ENCODE measurements at places on chromosomes 3 and 15.

DNA sequence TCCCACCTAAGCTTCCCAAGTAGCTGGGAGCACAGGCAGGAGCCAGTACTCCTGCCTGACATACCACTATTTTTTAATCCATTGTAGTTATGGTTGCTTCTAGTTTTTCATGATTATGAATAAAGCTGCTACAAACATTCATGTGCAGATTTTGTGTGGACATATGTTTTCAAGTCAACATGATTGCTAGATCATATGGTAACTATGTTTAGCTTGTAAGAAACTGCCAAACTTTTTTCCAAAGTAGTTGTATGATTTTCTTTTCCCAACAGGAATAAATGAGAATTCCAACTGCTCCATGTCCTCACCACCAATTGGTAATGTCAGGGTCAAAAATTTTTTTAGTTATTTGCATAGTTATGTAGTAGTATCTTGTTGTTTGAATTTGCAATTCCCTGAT, 136.8 kb upstream of the THRB start:
- no peak for DNase-seq

GRCh38 chr15:97966924-97967620, 6.6 kb downstream of the ARRDC4 start:
- no peak for DNase-seq

- no peak for DNase-seq
Observed at GRCh38 chr3:188362405-188362831, 208.5 kb downstream of the LPP start.

DNA sequence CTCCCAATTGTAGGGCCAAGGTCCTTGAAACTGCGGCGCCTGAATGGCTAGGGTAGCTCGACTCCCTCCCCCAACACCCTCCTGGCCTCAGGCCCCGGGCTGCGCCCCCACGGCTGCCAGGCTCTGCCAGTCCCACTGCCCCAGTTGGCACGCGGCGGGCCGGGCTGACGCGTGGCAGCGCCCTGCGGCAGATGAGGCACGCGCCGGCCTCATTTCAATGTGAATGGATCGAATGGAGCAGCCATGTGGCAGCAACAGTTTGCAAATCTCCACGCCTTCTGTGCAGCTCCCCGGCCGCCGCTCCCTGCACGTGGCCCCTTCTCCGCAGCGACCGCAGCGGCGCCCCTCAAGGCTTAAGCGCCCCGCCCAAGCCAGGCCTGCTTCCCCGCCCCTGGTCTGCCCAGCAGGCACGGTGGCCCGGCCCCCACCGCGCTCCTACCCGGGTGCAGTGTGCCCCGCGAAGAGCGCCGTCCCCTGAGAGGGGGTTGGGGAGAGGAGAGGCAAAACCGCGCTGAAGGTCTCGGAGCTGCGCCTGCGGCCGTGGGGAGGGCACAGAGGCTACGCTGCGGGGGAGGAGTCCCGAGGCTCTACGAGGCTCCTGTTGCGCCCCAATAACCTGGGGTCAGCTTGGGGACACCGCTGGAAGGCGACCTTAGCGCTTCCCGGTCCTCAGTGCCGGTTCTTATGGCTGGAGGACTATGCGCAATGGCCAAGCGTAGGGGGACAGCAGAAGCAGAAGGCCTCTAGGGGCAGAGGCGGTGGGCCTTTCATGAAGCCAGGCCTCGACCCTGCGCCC, 3.1 kb upstream of the DLL4 start:
- DNase-seq, result no peak

GRCh38 chr3:114058646-114059045, 2.1 kb downstream of the QTRT2 start:
- DNase-seq, result no peak

- DNase-seq, result no peak
Observed at GRCh38 chr3:158352551-158352950, 218.4 kb upstream of the MLF1 start.

- no peak for DNase-seq
Observed at GRCh38 chr3:9248522-9249271, 749 bp downstream of the SRGAP3 start.

GRCh38 chr3:133491481-133492059, 81.9 kb upstream of the CDV3 start:
- DNase-seq, result no peak

DNA sequence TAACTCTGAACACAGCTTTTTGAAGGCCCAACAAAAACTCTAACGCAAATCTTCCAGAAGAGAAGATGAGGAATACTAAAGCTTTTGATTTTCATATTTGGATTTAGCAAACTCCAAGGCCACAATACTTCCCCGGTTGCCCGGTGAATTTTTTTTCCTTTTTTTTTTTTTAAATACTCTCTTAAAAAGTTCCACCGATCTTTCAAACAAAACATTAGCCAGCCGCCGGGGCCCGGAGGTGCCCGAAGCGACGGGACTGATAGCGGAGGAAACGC, 2.3 kb downstream of the FOXL2 start:
- DNase-seq, result no peak

DNA sequence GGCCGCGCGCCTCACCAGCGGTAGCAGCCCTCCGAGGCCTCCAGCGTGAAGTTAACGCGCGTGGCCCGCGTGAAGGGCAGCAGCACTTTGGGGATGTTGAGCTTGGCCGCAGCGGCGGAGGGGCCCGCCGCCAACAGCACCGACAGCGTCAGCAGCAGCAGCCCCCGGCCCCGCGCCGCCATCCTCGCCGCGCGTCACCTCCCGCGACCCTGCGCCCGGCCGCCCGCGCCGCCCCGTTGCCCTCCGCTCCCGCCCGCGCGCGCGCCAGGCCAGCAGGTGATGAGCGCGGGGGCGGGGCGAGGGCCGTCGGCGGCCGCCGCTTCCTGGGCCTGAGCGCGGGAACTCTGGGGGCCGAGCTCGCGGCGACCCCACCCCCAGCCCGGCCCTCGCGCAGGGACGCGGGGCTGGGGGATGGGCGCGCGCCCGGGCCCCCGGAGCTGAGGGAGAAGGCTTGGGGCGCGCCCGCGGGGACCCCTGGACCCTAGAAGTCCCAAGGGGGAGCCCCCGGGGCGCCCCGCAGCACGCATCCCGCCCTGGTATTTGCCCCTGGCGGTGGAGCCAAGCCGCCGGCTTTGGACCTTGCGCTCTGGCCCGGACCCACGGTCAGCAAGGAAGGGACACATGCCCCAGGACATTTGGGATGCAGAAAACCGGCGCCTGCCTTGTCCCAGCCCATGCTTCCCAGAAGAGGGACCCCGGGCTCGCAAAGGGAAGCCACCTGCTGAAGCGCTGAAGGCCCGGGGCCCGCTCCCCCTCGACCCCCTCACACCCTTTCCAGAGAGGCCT, at the start of gene NUP210:
NUP210 (minus strand) TSS at position 278 of the 786 bp plus-strand sequence; CDS start at position 182, 96 bp downstream.
- DNase-seq, result no peak

GRCh38 chr15:28098766-28099554, at the start of gene OCA2:
Gene OCA2 (minus strand): TSS chr15:28099315. CDS start chr15:28081874, 17,441 bp downstream.
- no peak for DNase-seq

GRCh38 chr3:54878145-54878544, 49.7 kb downstream of the LRTM1 start:
- no peak for DNase-seq

GRCh38 chr3:45267097-45267496, 41.0 kb upstream of the TMEM158 start:
- DNase-seq, result no peak

DNA sequence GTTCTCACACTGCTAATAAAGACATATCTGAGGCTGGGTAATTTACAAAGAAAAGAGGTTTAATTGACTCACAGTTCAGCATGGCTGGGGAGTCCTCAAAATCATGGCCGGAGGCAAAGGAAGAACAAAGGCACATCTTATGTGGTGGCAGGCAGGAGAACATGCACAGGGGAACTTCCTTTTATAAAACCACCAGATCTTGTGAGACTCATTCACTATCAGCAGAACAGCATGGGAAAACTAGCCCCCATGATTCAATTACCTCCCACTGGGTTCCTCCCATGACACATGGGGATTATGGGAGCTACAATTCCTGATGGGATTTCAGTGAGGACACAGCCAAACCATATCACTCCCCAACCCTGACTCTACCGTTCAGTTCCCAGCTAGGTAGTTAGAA, 59.7 kb upstream of the MINAR1 start:
- no peak for DNase-seq

GRCh38 chr15:50189633-50190032, 7.6 kb downstream of the SLC27A2 start:
- no peak for DNase-seq

DNA sequence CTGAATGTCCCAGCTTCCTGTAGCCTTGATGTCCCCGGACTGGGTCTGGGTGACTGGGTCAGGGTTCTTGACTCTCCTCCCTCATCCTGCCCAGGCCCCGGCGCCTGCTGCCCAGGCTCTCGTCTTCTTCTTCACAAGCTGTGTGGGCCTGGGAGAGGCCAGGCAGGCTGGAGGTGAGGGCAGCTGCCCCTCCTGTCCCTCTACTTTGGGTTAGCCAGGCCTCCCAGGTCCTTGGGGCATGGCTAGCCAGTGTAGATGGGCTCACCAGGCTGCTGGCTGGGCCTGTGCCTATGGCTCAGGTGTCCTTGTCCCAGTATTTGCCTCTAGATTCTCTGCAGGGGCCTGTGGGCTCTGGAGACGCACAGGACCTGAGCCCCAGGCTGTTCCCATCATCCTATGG, 31.8 kb downstream of the TKT start:
- DNase-seq, result no peak

- no peak for DNase-seq
Observed at GRCh38 chr3:37546876-37547275, 314.8 kb upstream of the CTDSPL start.

GRCh38 chr3:128496602-128497304, 3.8 kb upstream of the GATA2 start:
- DNase-seq, result no peak

DNA sequence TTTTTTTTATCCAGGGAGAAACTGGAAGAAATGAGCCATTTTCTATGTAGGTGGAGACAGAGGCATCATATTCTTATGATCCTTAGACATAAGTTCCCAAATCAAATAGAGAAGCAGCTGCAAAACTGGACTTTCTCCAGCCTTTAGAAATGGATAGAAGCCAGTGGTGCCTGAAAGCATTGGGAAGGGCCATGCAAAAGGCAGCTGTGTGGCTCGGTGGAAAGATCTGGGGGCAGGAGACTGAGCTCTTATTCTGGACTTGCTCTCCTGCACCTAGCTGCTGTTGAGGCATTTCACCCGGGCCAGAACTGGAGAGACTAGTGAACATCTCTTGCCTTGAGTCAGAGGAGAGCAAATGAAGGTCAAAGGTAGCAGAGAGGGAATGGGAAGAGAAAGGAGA, 73.1 kb downstream of the TFG start:
- no peak for DNase-seq

DNA sequence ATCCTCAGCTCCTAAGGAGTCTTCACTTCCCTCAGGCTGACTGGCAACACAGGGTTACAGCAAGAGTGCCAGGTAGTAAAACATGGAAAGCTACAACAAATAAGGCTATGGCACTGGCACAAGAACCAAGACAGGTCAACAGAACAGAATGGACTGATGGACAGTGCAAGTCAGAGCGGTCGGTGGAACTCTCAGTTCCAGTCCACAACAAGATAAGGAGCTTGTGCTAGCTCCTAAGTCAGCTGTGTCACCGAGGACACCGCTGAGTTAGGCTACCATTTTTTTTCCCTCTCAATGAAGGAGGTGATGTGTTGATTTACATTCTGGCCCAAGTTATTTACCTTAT, 55.9 kb upstream of the LIMD1 start:
- no peak for DNase-seq

DNA sequence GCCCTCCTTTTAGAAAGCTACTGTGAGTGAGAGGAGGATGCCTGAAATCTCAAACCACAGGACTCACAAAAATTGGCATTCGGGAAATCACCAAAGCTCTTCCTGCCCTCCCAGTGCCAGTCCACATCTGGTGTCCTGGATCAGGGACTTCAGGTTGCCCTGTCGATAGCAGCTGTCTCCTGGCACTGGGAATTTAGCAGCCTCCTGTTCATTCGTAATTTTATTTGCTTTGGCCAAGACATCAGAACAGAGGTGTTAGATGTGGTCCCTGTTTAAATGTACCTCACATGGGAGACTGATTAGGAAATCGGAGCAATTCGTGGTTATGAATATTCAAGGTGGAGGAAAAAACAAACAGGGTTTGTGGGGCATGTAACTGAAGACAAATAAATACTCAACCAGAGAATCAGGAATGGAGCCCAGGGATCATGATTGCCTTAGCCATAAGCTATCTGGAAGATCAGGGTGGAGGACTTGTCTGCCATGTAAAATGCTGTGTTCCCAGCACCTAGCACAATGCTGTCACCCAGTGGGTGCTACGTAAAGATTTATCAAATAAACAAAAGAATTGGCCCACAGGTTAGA, 265.2 kb upstream of the PROK2 start:
- DNase-seq, result no peak

DNA sequence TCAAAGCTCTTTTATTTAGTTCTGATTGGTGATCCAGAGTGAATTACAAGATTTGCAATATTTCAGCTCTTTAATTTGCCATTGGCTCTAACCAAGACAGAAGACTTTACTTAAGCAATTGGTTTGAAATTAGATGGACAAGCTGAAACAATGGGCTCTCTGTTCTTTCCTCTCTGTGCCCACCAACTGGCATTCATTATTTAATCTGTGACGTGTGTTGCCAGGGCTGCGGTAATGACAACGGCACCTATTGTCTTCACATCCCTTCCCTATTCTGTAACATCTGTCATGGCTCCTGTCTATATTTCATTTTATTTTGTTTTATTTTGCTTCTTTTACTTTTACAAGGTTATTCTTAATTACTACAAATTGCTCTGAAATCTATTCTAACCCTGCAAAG, 33.9 kb downstream of the PLD1 start:
- DNase-seq, result no peak

DNA sequence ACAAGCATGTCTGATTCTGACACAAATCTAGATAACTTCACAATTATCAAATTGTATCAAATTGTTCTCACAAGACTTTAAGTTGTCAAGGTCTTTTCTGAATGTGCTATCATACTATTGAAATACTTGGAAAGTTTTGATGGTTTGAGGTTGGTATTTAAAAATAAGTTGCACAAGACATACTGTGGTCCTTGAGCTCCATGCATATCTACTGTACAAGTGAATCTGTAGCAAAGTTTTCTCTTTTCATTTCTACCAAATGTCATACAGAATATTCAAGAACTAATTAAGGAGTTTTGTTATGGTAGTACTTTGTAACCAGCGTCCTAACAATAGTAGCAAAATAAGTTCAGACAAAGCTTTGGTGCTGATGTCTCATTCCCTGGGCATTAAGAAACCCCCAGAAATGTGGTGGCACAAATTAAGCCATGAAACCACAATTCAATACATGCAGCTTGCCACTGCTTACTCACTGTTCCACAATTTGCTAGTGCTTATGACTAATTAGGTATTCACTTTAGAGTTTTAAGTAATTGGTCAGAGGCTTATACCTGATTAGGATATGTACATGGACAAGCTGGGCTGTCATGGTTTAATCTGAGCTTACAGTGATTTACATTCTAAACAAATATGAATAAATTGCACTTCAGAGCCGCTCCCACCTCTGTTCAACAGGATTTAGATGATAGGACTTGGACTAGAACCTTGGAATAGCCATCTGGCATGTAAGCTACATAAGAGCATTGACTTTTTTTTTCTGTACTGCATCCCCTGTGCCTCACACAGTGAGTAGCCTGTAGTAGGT, 8.8 kb downstream of the TBC1D23 start:
- no peak for DNase-seq

DNA sequence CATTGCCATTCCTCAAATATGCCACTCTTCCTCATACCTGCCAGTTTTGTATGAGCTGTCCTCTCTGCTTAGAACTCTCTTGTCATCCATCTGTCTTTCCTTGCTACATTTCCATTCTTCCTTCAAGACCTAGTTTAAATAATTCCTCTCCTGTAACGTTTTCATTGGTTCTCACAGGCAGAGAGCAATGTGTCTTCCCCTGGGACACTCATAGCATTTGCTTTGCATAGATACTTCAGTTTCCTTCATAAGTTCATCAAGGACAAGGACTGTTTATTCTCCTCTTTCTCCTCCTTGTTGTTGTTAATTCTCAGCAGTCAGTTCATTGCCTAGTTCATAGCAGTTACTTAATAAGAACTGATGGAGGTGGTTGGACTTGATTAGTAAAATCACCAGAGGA, 10.5 kb downstream of the NR2C2 start:
- no peak for DNase-seq

Data from C1 segment of cervical spinal cord (tissue), 14 donors.